Activated CD4-positive, alpha-beta T cell treated with anti-CD3 and anti-CD28 coated beads, Interleukin-2, Interleukin-4, amounts not matched to agents 100 ng/mL and 50 ng/mL, durations not matched to agents 16 hours and 8 hours (primary cell): ENCODE measurements at places on chromosomes 13 and 19.

GRCh38 chr19:34555447-34555846 lies 73.9 kb downstream of the WTIP start:
- DNase-seq: no peak

- no peak for DNase-seq
These were observed 82.6 kb downstream of the TBC1D4 start for GRCh38 chr13:75399168-75399878.

- DNase-seq: no peak
These were observed 73.2 kb upstream of the MCF2L start for GRCh38 chr13:112895521-112896465.

DNA sequence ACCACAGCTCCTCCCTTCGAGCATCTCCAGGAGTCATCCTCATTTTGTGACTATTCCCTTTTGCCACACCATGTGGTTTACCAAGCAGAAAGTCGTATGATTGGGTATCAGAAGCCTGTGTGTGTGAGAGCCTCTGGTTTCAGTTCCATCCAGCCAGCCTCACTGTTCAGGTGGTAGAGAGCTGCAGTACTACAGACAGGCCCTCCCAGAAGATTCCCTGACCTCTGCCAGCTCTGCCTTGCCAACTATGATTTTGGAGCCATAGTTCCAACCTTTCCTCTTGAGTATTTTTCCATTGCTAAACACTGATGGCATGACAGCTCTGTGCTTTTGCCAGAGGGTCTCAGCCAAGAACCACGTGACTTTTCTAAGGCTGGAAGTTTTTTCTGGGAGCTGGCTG lies 82.5 kb downstream of the DHRS12 start:
- no peak for DNase-seq

DNA sequence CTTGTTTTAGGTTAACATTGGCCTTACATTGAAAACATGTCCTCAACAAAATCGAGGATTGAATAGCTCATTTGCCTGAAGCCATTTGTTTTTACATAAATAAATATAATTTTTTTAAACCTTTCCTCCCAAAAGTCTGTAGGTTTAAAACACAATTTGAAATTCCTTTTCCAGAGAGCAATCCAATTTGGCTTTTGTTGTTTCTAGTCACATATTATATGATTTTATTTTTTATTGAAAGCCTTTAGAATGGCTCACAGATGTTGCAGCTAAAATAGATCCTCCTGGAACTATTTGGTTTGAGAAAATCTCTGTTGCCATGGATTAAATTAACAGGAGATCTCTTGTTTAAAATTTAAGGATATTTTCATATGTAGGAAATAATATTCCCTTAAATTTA lies 512.6 kb downstream of the KLF5 start:
- DNase-seq: no peak

- DNase-seq: no peak
These were observed 53.4 kb upstream of the AKAP11 start for GRCh38 chr13:42218576-42218975.

- no peak for DNase-seq
These were observed 53.8 kb downstream of the DPY19L3 start for GRCh38 chr19:32459204-32459865.

DNA sequence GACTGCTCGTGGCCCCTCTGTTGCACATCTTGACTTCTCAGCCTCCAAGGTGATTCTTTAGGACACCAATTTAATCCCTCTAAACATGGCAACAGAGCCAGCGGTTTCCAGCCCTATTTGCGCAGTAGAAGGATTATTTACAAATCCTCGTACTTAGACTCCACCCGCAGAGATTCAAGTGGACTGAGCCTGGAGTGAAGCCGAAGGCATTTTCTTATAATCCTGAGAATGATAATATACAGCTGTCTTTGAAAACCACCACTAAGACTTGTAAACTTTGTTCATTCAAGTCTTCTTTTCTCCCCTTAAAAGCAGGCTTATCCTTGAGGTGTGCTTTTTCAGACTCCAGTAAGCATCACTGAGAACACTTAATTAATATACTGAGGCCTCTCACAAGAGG lies 4.8 kb upstream of the DPRX start:
- no peak for DNase-seq

DNA sequence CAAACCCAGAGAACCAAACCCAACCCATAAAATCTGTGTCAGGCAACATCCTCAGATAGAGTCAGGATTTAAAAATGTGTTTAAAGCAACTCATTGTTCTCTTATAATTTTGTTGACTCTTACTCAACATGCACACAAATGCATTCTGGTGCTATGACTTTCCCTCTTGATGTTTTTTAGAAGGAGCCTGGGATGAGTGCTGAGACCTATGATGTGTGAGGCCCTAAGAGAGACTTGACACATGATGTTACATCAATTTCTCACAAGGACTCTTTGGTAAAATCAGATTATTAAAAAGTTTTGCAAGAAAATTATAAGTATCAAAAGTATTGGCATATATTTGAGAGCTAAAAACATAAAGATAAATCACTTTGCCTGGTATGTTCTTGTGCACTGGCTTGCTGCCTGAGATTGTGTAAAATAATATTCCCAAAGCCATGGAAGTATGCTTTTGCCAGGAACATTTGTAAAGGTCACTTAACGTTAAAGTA lies 173.9 kb downstream of the DCLK1 start:
- DNase-seq: no peak

GRCh38 chr13:94335761-94336526 lies 143.5 kb downstream of the DCT start:
- DNase-seq: no peak

DNA sequence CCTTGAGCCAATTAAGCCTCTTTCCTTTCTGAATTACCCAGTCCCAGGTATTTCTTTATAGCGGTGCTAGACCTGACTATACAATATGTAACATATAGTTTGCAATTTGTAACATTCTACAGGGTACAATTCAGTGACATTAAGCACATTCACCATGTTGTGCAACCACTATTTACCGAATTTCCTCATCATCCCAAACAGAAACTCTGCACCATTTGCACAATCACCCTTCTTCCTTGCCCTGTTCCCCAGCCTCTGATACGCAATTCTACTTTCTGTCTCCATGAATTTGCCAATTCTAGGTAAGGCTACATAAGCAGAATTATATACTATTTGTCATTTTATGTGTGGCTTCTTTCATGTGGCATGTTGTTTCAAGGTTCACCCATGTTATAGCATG lies 13.7 kb upstream of the SIGLEC10 start:
- DNase-seq: no peak

DNA sequence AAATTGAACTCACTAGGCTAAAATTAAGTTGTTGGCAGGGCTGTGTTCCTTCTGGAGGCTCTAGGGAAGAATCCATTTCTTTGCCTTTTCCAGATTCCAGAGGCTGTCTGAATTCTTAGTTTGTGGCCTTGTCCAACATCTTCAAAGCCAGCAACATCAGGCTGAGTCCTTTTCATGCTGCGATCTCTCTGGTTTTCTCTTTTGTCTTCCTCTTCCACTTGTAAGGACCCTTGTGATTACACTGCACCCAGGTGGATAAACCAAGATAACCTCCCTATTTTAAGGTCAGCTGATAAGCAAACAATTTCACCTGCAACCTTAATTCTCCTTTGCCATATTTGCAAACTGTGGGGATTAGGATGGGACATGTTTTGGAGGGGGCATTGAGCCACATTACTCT lies 11.5 kb downstream of the UTP14C start:
- DNase-seq: no peak

DNA sequence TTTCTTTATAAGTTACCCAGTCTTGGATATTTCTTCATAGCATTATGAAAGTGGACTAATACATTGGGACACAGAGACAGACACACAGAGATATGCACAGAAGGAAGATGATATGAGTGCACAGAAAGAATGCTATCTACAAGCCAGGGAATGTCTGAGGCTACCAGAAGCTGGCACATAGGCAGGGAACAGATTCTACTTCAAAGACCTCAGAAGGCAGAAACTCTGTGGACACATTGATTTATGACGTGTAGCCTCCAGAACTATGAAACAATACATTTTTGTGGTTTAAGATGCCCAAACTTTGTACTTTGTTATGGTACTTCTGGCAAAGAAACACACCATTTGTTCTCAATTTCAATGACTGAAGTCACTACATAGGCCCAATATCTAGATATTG lies 556.7 kb downstream of the PCDH9 start:
- DNase-seq: no peak

DNA sequence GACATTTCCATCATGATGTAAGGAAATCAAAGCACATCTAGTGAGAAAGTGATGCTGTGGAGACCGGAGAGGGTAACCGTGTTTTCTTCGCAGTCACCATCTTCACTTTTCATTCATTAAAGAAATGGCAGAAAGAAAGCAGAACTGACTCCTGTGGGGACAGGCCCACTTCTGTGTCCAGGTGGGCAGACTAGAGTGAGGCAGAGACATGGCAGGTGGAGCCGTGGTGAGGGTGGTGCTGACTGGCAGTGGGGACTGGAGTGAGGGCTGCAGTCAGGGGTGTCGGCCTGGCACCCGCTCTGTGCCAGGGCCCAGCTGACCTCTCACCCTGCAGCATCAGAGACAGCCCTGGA lies 71.4 kb upstream of the MCF2L start:
- no peak for DNase-seq

DNA sequence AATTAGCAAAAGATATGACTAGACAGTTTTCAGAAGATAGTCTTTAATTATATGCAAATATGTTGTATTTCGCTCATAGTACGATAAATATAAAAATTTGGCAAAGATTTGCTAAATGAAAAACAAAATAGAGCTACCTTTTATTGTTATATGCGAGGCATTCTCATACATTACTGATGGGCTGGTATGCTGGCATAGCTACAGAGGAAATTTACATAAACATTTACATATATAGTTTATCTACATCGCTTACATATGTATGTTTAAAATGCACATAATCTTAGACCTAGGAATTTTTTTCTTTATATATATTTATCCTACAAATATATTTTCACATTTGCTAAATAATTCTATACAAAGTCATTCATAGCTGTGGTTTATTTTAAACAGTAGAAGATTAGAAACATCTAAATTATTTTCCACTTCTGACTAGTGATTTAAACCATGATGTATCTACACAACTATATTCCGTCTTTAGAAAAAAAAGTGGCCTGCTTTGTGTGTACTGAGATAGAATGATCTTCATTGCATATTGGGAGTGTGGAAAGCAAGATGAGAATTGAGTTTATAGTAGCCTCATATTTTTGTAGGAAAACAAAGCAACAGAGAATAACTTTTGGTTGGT lies 1345.0 kb upstream of the SLC10A2 start:
- DNase-seq: no peak

GRCh38 chr13:31957772-31958171 lies 73.8 kb upstream of the FRY start:
- DNase-seq: no peak

DNA sequence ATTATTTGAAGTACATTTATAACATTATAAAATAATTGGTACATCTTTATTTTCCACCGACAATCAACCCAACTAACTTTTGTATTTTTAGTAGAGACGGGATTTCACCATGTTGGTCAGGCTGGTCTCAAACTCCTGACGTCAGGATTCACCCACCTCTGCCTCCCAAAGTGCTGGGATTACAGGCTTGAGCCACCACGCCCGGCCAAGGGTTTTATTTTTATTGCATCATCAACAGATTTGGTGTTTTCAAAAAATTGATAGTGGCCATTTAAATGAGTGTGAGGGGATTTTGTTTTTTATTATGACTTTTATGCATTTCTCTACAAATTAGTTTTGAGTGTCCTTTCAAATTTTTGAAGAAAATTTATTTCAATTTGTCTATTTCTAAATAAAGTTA lies 10.6 kb downstream of the ZNF726 start:
- no peak for DNase-seq

DNA sequence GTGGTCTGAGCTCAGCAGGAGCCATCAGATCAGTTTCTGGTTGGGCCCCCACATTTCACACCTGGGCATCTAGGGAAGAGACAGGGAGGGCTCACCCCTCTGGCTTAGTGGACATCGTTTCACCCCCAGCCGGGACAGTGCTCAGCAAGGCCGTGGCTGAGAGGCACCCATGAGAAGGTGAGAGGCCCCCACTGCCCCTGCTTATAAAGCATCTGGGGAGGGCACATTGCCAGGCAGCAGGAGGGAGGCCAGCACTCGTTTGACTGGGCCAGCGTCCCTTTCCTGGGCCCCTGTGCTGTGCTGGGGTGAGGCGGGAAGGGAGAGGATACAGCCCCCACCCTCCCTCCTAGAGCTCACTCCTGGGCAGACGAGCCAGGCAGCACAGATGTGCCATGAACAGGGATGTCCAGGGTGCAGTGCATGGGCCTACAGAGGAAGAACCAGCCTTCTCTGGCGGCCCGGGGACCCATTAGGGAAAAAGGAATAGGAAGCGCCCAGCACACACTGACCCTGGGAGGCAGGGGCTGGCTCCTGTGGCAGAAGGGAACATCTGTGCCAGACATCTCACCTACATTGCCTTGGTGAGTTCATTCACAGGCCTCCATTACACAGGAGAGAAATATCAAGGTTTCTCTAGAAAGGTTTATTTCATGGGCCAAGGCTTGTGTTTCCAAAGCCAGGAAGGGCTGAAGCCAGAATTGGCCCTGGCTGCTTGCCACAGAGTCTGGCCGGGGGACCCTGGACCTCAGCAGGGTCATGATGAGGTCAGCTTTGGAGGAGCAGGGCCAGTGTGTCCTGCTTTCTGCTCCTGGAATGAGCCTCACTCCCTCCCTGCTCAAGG lies 7.7 kb downstream of the AP1M1 start:
- DNase-seq: no peak

- DNase-seq: peak; percentile 69
These were observed 3.5 kb downstream of the SSBP4 start for GRCh38 chr19:18422530-18423191.

DNA sequence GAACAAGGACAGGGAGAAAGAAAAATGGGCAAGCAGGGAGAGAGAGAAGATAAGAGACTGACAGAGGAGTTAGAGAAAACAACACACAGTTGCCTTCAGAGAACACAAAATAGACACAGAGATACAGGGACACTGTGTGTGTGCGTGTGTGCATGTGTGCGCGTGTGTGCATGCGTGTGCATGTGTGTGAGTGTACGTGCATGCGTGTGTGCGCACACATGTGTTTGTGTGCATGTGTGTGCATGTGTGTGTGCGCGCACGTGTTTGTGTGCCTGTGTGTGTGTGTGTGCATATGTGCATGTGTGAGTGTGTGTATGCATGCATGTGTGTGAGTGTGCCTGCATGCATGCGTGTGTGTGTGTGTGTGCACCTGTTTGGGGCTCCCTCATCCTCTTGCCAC lies 5.9 kb upstream of the PLAUR start:
- DNase-seq: no peak

GRCh38 chr19:17214508-17215126 lies 540 bp upstream of the USE1 start:
- DNase-seq: no peak

DNA sequence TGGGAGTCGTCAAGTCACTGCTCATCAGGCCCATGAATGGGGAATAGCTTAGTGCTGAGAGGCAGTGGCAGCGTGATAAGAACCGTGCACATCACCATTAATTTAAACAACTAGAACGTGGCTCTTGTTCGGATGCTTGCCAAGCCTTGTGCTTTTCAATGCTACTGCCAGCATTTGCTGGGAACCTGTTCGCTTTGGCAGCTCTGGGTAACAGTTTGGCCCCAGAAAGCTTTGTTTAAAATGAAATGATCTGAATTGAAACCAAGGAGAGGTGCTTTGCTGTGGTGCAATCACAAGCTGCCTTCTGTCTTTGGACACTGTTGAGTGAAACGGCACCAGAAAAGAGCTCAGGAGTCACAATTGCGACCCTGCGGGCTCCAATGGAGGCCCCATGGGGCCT lies 53.5 kb upstream of the OLFM4 start:
- DNase-seq: no peak
